ENCODE measurements at places on chromosomes 11 and 22.

GRCh38 chr11:95778699-95779098, 10.9 kb downstream of the FAM76B start:
- DNase-seq = no peak

DNA sequence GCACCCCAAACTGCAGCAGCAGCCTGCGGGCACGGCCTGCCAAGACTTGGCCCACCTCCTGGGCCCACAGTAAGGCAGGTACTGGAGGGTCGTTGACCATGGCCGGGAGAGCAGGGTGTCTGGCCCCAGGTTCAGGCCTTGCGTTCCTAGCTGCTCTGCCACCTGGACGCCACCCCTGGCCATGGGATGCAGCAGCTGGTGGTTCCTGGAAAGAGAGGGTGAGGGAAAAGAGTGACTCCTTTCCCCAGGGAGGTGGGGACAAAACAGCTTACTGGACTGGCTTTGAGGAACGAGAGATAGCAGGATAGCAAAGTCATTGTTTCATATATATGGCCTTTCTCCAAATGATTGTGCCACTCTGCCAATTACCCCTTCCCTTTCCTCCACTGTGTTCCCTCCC, 1.8 kb downstream of the BSCL2 start:
- DNase-seq = no peak

DNA sequence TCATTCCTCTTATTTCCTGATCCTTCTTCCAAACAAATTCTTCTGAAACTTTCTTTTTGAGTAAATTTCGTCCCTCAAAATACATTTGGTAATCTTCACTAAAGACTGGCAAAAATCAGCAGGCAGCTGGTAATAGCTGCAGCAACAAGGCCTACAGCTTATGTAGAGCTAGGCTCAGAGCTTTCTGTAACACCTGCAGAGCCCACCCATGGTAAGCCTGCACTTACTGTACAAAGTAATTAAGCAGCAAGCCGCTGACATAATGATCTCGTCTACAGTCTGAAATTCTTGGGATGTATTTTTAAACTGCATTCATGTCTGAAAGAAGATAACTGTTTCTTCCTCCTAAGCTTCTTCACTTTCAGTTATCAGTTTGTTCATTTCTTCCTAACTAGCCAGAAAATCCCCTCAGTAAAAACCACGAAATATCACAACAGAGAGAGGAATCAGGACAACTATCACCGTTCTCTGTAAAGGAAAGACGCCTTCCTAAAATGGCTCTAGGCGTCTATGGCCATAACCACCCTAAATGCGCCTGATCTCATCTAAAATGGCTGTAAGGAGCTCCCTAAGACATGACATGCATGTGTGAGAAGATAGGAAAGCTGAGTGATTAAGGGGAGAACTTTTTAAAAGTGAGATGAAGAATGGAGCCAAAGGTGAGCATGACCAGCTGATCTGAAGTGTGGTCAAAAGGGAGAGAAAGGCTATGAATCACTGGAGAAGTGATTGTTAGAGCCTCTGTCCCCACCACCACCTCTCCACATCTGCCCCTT, 56.2 kb downstream of the DENND5A start:
- no peak for DNase-seq

GRCh38 chr11:132114185-132114584, 743.8 kb downstream of the NTM start:
- no peak for DNase-seq

DNA sequence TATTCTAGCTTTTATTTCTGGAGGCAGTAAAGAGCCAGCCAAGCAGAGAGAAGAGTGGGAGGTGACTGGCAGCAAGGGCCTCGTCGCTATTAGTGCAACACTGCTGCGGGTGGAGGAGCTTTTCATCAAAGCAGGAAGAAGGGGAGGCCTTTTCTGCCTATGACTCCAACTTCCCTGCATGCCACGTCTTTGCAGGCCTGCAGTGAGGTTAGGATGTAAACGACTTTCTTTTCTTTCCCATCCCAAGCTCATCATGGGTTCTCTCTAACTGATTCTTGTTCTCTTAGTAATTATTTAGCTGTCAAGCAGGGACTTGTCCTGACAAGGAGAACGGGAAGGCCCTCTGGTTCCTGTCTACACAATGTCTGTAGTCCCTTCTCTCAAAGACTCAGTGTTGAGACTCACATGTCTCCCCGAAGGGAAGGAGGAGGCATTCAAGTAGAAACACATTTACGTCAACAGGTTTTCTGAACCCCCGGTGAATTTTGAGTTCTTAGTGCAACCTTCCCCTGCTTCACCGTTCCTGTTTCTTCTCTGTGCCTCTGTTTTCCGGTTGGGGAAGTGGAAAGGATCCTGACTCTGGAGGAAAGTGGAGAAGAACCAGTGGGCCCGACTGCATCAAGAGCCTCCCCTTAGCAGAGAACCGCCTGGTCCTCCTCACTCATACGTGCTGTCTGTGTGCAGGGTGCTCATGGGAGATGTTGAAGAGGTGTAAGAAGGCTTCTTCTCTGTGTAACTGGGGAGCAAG, 56.9 kb downstream of the PACS1 start:
- peak; percentile 64 for DNase-seq

- DNase-seq = no peak
These were observed 1059.6 kb upstream of the RAG2 start for GRCh38 chr11:37657645-37658044.

- DNase-seq = no peak
These were observed 865.1 kb upstream of the CNTN5 start for GRCh38 chr11:98155696-98156095.

- no peak for DNase-seq
These were observed 25.7 kb downstream of the CELF1 start for GRCh38 chr11:47527186-47527585.

GRCh38 chr11:110599207-110599606, 113.0 kb downstream of the ARHGAP20 start:
- DNase-seq = no peak

DNA sequence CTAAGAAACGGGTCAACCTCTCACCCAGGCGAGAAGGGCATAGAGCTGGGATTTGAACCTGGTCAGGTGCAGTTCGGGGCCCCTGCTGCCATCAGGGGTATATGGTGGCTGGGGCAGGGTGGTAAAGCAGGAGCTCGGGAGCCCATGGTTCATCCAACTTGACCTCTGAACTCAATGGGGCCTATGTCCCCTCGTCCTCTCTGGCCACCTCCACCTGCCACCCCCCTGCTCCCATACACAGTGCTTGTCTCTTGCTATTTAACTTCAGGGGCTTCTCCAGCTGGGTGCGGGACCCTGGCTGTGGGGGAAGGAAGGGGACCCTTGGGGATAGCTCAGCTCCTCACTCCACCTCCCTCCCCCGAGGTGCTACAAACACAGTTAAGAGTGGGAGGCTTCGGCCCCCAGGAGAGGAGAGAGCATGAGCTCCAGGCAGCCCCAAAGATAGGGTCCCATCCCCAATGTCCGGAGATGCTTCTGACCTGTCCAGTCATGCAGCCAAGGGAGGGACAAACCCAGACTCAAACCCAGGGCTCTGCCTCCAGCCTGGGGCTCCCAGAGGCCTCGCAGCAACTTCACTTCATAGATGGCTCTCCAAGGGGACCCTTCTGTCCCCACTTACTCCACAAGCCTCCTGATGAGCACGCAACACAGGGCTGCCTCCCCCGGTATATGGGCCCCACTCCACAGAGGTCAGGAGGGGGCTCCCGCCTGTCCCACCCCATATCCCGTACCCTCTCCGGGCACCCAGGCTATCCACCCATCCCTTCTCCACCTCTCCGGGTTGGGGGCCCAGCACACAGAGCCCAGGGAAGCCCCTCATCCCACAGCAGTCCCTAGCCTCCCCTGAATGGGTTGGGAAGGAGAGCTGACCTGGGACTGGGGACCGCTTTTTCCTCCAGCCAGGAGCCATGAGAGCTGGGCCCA, 712 bp downstream of the IL2RB start:
- DNase-seq = no peak

GRCh38 chr11:62108017-62108750, 15.6 kb upstream of the INCENP start:
- DNase-seq = peak; percentile 69

DNA sequence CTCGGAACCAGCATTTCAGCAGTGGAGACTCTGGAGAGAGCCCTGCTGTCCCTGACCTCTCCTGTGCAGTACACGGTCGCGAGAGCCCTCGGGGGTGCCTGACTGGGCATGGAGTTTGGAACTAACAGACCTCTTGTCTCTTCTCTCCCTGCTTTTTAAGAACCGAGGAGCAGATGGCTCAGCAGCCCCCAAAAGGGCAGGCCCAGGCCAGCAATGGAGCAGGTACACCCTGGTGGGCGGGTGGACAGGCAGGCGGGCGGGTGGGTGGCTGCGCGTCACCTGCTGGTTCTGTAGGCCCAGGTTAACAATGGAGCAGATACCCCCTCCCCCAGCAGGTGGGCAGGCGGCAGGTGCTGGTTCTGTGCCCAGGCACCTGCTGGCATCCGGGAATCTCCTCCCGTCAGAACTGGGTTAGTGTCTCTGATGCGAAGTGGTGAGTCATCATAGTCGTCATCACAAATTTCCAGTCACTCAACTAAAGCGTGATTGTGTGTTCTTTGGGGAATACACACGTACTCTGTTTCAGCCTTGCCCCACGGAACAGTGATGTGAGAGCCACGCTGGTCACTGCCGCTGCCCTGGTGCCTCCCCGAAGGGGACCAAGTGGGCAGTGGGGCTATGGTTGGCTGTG, 41.1 kb downstream of the GRAMD4 start:
- DNase-seq = peak; percentile 43

DNA sequence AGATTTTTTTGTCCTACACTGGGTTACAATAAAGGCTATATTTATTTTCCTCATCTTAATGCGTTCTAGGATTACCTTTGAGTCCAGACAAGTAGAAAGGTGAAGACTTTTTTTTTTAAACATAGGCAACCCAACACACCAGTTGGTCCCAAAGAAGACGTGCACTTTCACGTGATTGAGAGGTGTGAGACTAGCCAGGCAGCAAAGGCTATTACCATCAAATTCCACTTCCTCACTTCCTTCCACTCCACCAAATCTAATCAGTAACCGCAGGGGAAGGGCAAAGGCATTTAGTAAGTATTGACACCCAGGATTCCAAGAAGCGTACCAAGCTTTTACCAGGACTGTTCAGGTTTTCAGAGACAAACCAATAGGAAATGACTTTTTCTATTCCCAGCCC, 109.3 kb downstream of the APIP start:
- DNase-seq = no peak

- no peak for DNase-seq
These were observed 189.3 kb downstream of the CHST1 start for GRCh38 chr11:45476126-45476525.

DNA sequence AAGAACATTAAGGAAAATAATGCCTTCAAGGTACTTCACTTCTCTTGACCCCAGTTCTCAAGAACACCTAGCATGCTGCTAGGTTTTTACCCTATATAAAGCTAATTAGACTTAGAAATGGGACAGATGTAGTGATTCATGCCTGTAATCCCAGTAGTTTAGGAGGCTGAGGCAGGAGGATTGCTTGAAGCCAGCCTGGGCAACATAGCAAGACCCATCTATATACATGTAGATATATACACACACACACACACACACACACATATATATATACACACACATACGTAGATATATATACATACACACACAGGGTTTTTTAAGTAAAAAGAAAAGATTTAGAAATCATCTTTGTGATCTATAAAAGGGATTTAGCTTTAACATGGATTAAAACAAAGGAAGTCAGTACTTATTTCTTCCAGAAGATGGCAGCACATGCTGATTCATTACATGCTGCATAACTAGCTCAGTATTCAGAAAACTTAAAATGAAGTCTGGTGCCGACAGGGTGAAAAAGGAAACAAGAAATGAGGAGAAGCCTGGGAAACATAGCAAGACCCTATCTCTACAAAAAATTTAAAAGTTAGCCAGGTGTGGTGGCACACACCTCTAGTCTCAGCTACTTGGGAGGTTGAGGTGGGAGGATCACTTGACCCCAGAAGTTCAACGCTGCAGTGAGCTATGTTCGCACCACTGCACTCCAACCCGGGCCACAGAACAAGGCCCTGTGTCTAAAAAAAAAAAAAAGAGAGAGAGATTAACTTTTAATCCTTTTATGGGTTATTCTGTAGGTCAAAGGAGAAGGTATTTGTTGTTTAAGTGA, 28.5 kb upstream of the RBX1 start:
- peak; percentile 66 for DNase-seq

DNA sequence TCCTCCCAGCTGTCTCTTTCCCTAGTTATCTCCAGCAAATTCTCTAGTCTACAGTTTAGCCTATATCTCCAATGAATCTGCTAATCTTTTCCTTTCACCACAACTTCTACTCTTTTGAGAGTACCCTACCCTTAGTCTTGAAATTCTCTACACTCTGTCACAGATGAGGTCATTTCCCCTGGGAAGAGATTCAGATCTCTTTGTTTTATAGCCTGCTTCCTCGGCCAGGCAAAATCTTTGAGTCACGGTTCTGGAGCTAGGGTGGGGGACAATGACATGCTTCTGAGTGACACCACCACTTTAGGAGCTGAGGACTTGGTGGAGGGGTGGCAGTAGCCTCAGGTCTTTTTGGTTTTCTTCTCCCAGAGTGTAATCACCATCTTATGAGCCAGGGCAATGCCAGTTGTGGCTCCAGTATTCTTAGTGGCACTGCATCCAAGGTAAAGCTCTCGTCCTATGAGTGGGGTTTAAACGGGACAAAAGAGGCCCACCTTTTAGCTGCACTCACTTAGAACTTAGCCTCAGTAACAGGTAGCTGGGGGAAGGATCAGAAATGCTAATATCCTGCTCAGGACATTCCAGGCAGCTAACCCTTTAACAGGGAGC, 98.5 kb upstream of the RRM1 start:
- no peak for DNase-seq

GRCh38 chr11:69350040-69350439, 56.1 kb downstream of the MYEOV start:
- DNase-seq = no peak

DNA sequence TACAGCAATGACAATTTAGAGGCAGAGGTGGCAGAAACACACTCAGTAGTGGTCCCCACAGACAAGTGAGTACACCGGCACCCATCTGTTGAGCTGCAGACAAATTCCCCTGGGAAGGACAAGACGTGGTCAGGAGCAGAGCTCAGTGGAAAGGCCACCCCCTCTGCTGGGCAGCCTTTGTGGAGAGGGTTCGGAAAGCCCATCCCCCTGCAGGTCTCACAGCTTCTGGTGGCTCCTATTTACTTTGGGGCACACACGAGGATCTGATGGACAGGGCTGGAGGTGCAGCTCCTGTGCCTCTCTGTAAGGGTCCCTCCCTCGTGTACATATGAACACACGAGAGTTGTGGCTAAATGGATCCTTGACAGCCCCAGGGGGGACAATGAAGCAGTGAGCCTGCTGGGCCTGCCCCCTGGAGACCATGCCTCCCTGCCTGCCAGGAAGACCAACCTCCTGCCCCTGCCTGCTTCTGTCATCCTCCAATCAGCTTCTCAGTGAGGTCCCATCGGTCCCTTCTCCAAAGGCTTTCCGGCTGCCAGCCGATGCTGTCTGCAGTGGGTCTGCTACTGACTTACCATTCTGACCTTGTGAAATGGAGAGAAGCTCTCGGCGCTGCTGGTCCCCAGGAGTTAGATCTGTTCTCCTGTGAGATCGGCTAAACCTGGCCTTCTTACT, 161.5 kb downstream of the CACNA1I start:
- no peak for DNase-seq

- no peak for DNase-seq
These were observed 38.8 kb downstream of the LGR4 start for GRCh38 chr11:27433742-27434141.

GRCh38 chr22:40193429-40194421, 16.0 kb downstream of the TNRC6B start:
- DNase-seq = no peak

GRCh38 chr11:1485504-1485885, 1.1 kb downstream of the MOB2 start:
- DNase-seq = no peak

Measured in CD4-positive, alpha-beta memory T cell (primary cell).